HFF-Myc (cell line): ENCODE measurements at places on chromosomes 2 and 18.

DNA sequence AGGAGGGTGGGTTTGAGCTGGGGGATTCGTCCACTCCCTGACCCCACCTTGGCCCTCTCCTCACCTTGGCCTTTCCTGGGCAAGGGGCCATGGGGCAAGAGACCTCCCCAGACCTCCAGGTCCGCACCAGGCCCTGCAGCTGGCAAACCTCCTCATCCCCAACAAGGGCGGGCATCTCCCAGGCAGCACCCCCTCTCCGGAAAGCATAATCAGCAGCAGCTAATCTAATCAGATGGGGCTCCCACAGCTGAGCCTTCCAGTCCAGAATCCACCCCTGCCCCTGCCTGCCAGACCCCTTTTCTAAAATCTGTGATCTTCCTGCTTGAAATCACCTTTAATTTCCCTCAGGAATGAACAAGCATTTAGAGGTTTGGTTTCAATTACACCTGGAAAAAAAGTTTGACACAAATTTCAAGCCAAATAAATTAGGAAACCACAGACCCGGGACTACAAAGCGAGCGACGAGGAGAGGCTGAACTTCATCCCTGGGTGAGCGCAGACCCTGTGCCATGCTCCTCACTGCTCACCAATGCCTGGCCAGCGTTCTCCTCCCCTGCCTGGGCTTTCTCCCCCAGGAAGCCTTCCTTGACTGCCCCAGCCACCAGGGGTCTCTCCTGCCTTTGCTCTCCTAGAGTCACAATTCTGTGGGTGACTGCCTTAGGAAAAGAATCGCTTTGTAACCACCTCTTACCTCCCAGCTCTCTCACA lies 143.0 kb upstream of the MYCN start:
- no peak for DNase-seq

DNA sequence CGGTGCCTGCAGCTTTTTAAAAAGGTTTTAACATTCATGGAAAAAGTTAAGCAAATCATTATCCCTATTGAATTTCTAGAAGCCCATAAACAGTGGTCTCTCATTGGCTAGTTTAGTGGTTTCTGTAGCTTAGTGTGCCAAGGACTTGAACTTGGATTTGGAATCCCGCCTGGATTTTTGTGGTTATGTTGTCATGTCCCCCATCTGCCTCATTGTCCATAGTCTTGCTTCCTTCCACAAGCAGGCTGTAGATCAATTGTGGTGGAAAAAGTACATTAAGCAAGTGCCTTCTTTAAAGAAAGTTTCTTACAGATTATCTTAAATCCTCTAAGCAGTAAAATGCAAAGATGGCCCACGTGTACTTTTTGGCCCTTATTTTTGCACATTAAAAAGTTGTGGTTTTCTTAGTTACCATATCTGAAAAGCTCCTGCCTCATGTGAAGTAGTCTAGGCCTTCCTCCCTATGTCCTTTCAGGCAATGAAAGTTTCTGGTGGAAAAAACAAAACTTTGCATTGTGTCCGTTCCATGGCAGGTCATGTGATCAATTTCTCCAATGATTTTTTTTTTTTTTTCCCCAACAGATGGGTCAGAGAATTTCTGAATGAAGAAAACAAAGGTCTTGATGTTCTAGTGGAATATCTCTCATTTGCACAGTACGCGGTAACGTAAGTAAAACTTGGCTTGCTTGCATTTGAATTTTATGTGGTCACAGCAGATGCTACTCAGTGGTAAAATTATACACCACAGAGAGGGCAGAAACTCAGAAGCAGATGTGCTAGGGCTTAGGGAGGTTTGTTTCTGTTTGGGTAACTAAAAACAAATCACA lies 158.9 kb downstream of the PRPF40A start:
- DNase-seq, result peak; percentile 97

GRCh38 chr2:189091253-189091652 lies 88.3 kb downstream of the COL5A2 start:
- DNase-seq, result no peak

- DNase-seq, result no peak
Measured at GRCh38 chr2:9203006-9203405, 3.6 kb upstream of the ASAP2 start.

GRCh38 chr2:240136671-240137292 lies 677 bp upstream of the COPS9 start:
- DNase-seq, result no peak

- DNase-seq, result no peak
Measured at GRCh38 chr2:48162742-48163141, 256.4 kb upstream of the FBXO11 start.

GRCh38 chr2:45786836-45787357 lies 135.4 kb downstream of the PRKCE start:
- no peak for DNase-seq

GRCh38 chr18:77107292-77107691 lies 25.3 kb downstream of the MBP start:
- no peak for DNase-seq

DNA sequence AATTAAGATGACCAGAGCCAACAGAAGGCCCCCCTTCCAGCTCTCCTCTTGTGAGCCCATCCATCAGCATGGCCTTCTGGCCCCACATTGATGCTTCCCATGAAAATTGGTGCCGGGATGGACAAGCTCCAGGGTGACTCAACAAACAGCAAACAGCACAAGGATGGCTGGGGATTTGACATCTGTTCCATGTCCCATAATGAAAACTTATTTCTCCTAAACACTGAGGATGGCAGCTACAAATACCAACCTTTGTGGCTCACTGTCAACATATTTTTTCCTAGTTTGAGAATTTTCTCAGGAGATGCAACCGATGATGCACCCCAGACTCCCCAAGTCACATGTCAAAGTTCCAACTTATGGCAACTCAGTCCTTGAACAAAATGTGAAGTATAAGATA lies 169.6 kb upstream of the SIX2 start:
- DNase-seq, result no peak

- no peak for DNase-seq
Measured at GRCh38 chr18:13641551-13642439, 84.6 kb downstream of the FAM210A start.

- DNase-seq, result no peak
Measured at GRCh38 chr2:171342067-171342413, 91.8 kb downstream of the METTL8 start.

- no peak for DNase-seq
Measured at GRCh38 chr2:226304308-226304707, 495.3 kb downstream of the IRS1 start.

DNA sequence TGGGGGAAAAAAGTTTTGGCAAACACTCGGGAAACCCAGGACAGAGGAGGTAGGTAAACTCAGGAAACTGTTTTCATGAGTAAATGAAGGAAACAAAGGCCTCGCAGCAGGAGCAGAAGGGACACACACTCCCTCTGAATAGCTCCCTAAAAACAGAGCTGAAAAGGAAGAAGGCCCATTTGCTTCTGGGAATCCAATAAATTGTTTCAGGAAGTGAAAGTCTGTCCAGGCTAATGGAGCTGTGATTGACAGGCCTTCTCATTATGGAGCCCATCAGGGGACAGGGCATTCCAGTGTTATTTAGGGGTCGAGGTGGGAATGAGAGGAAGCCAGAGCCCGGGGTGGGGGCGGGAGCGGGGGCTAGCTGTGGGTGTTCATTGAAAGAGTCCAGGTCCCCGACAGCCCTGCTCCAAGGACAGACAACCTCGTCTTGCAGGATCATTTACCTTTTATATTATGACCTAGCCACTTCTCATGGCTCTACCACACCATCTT lies 81.2 kb downstream of the GBX2 start:
- no peak for DNase-seq

GRCh38 chr2:134231965-134232340 lies 21.9 kb upstream of the MGAT5 start:
- no peak for DNase-seq

- no peak for DNase-seq
Measured at GRCh38 chr2:75278314-75278713, 79.0 kb upstream of the TACR1 start.

- DNase-seq, result no peak
Measured at GRCh38 chr2:211270257-211270656, 713.9 kb downstream of the CPS1 start.

- no peak for DNase-seq
Measured at GRCh38 chr2:114265261-114265660, 177.2 kb upstream of the DPP10 start.

DNA sequence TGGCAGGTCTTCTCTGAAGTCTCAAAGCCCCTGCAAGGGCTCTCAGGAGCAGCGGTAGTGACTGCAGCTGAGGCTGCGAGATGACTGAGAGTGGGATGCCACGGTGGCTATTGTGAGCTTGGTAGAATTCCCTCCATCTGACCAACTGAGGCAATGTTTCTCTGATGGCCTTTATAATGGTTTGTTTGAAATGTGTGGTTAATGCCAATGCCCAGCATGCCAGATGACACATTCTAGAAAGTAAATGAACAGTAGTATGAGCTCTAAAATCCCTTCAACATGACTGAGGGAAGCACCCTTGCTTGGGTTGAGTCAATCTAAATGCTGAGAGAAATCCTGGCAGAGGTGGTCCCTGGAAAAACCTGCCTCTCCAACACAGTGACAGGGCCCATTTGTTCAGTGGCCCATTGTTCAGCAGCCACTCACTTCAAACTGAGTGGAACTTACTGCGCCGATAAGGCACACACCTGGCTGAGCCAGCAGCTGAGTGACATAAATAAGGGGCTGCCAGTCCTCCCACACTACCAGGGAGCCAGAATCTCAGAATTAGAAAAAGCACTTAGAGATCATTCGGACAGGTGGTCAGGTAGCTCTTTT lies 31.7 kb downstream of the SULT1C2 start:
- DNase-seq, result no peak

- no peak for DNase-seq
Measured at GRCh38 chr2:165757906-165758675, 36.0 kb downstream of the GALNT3 start.

DNA sequence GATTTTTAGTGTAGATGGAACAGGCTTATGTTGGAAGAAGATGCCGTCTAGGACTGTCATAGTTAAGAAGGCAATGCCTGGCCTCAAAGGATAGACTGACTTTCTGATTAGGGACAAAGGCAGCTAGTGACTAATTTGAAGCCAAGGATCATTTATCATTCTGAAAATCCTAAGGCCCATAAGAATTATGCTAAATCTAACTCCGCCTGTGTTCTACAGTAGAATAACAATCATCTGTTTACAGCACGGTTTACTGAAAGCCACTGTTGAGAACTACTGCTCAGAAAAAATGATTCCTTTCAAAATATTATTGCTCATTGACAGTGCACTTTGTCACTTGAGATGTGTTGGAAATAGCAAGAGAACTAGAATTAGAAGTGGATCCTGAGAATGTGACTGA lies 44.5 kb downstream of the BABAM2 start:
- no peak for DNase-seq
